ENCODE measurements at places on chromosomes 7 and 10. TPM values are rescaled to one million over a fixed set of nuclear protein-coding genes. Genes with fewer than 3 reads are reported as not detected.

Gene CFAP69
- polyA plus RNA-seq = 4.4 TPM

- no peak for DNase-seq
Measured at GRCh38 chr7:136353287-136353686, 376.1 kb upstream of the MTPN start.

- DNase-seq = no peak
Measured at GRCh38 chr7:157508477-157508881, 171.7 kb downstream of the DNAJB6 start.

Gene DGKB
- 0.23 TPM for polyA plus RNA-seq

Gene ERCC6
- 3.8 TPM for polyA plus RNA-seq

DNA sequence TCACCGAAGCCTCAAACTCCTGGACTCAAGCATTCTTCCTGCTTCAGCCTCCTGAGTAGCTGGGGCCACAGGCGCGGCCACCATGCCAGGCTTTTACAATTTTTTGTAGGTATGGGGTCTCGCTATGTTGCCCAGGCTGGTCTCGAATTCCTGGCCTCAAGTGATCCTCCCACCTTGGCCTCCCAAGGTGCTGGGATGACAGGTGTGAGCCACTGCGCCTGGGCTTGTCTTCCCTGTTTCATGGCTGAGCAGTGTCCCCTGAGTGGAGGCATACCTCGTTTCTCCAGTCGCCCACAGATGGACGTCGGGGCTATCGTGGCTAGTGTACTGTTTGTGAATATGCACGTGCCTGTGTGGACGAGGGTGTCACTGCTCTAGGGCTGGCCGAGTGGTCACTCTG is 11.3 kb downstream of the INPP5A start:
- peak; percentile 28 for DNase-seq

Gene GRID2IP
- 0.57 TPM for polyA plus RNA-seq

DNA sequence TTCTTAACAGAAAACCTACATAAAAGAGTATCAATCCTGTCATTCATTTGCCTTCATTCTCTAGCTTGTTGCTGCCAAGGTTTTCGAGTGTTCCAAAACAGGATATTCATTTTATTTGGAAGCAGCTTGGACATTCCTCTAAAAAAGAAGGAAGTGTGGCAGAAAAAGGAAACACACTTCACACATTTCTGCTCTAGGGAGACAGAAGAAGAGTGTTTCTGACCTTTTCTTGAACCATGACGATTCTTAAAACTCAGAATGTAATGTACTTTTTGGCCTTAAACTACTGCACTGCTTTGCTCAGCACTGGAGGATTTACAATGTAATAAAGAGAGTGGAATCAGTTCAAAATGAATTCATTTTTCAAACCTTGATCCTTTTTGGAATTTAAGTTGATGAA is 81.3 kb downstream of the SEMA3A start:
- DNase-seq = no peak

GRCh38 chr7:102097601-102098161 is 189.0 kb upstream of the SH2B2 start:
- DNase-seq = no peak

DNA sequence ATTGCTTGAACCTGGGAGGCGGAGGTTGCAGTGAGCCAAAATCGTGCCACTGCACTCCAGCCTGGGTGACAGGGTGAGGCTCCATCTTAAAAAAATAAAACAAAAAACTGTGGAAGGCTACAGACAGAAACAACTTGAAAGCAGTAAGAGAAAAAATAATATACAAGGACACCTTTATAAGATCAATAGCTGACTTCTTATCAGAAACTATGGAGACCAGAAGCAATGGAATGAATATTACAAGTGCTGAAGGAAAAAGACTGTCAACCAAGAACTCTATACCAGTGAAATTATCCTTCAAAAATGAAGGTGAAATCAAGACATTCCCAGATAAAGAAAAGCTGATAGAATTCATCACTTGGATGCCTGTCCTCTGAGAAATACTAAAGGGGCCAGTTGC is 49.0 kb downstream of the RBAK start:
- no peak for DNase-seq

GRCh38 chr10:15462253-15462897 is 91.3 kb upstream of the FAM171A1 start:
- no peak for DNase-seq

- DNase-seq = no peak
Measured at GRCh38 chr7:148403466-148403993, 187.0 kb upstream of the C7orf33 start.

DNA sequence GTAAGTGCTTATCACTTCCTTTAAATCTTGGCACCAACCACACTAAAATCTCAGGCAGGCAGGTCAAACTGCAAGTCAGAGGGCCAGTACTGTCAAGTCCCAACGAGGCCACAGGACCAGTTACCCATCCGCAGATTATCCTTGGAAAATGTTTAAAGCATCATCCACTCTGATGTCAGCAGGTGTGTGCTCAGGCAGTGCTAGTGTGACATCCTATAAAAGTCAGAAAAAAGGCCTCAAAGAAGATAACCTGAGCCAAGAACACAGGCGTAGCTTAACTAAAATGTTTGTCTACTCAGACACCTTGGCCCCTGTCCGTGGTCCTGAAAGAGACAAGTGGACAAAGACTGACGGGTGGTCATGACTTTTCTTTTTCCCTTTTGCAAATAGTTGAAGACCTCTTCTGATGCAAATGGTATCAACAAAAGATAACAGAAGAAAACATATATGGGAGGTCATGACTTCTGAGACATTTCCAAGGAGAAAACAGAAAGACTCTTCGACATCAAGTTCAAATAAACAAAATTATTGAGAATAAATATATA is 309.3 kb downstream of the KCNMA1 start:
- DNase-seq = no peak

Gene FAM131B
- polyA plus RNA-seq = 0.09 TPM

DNA sequence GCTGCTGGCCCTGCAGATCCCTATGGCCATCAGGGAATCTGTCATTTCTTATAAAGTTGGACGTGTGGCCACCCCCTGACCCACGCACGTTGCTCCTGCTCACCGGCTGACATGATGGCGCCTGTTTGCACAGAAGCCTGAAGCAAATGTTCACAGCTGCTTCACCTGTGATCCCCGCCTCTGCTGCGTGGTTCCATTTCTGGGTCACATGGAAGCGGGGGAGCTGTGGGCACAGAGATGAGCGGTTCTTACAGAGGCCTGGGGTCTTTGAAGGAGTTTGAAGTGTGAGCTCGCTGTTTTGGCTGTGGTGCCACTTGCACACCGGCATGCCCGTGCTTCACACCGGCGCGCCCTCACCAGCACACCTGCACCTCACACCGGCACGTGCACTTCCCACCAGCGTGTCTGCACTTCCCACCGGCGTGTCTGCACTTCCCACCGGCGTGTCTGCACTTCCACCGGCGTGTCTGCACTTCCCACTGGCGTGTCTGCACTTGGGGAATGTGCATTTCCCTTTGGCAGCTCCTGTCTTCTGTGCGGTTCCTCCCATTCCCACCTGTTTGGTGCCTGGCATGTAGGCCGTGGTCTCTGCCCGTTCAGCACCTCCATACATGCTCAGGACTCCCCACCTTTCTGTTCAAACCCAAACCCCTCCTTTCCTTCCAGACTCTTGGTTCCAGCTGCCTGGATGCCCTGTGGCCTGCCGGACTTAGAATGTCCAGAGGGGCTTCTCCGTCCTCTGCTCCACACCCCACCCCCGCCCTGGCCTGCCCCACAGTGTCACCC is 86.7 kb downstream of the INPP5A start:
- no peak for DNase-seq
